ENCODE measurements at places on chromosomes 5 and 9.

- DNase-seq = no peak
These were observed 1.6 kb downstream of the CFAP95 start for GRCh38 chr9:69822116-69822750.

- no peak for DNase-seq
These were observed 290.0 kb downstream of the ACTL7B start for GRCh38 chr9:108565651-108566378.

DNA sequence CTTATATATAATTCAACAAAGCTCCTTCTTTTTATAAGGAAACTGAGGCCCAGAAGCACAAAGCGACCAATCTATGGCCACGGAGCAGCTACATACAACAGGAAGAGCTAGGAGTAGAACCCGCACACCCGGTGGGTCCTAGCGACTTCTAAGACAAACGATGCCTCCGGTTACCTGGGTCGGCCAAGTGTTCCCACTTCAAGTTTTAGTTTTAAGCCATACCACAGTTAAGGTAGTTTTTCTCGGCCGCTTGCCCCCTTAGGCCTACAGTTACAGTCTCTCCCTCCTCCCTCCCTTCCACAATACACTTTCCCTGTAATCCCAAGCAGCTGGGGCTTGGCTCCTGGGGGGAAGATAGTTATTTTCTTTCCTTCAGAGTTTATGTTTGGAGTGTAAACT is 533 bp downstream of the SREK1IP1 start:
- DNase-seq = no peak

GRCh38 chr5:34455098-34455497 is 201.0 kb upstream of the RAI14 start:
- no peak for DNase-seq

DNA sequence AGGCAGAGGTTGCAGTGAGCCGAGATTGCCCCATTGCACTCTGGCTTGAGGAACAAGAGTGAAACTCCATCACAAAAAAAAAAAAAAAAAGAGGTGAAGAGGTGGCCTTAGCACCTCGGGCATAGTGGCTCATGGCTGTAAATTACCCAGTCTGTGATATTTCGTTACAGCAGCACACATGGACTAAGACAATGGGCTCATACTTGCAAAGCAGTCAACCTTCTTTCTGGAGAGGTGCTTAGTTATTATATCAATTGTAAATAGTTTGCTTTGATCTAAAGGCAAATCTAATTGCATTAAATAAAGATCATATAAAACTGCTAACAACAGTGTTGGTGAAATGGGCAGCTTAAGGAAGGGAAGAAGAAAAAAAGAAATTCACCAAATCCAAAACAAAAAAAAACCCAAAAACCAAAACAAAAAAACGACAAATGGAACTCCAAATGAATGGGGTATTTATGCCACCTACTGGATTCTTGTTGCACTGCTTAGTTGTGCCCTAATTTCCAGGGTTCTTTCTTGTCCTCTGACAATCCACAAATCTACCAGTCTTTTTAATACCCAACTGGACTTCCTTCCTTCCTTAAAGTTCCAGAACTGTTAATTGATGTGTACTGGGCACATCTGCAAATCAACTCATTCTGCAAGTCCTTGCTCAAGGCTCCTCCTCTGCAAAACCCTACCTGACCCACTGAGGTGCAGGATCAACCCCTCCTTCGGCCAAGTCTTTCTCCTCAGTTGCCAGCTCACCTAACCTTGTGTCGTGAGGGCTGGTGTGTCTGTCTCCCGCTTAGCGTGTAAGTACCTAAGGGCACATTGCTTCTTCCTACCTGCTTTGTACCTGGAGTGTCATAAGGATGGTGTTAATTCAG is 35.0 kb upstream of the DMRT1 start:
- peak; percentile 1 for DNase-seq

DNA sequence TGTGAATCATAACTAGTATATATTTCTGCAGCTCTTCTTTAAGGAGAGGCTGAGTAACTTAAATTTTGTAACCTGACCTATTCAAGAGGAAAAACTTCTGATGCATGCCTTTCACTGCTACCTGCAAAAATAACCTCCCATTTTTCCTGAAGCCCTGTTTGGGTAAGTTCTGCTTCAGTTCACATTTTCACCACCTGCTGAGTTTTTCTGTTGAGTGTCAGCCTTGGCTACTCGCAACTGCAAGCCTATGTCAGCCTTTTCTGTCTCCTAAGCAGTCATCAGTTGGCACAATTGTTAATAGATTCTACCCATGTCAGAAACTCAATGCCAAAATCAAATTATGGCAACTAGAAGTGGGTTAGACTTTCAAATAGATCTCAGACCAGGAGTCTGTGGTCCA is 8.2 kb upstream of the TNFAIP8 start:
- DNase-seq = no peak

GRCh38 chr5:160133918-160134304 is 14.7 kb upstream of the PWWP2A start:
- no peak for DNase-seq

GRCh38 chr5:142688281-142688989 is 2.5 kb upstream of the FGF1 start:
- no peak for DNase-seq
